ENCODE measurements at places on chromosomes 7 and 10.
A peak's percentile ranks its signal among the peaks of the same experiment; 100 is the strongest.

DNA sequence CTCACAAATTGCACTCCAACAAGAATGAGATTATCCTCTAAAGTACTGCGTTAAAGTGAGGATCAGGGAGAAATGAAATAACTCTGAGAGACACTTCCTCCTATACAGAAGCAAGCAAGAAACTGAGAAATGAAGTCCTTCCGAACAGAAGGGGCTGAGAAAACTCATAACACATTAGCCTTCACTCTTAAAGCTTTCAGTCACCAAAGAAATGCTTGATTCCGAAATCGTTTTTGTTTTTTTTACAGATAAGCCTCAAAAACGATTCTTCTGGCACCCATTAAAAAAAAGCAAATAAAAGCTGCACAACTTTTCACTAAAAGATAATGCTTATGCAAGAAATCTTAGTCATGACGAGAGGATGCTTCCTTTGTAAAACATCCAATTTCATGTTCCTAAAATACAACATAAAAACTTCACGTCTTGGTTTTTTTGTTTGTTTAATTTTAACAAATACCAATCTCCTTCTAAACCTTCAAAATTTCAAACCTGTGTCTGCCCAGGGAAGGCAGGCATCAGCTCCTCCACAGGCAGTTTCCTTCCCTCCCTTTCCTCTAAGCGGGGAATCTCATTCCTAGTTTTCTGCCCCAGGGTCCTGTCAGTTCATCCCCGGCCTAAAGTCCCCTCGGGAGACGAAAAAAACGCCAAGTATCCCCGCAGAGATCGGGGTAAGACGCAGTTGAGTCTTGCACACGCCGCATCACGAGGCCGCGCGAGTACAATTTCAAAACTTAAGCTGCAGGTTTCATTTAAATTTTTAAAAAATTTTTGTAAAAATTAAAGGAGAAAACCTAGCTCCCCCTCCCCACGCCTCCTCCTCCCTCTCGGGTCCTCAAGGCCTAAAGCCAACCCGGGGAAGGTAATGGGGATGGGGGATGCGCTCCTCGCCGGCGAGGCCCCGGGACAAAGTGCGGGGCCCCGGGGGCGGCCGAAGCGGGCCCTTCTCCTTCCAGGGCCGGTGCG lies 1.1 kb downstream of the BAZ1B start:
- DNase-seq, result peak; percentile 21

GRCh38 chr10:105986486-105986885 lies 1178.0 kb downstream of the SORCS1 start:
- DNase-seq, result no peak

DNA sequence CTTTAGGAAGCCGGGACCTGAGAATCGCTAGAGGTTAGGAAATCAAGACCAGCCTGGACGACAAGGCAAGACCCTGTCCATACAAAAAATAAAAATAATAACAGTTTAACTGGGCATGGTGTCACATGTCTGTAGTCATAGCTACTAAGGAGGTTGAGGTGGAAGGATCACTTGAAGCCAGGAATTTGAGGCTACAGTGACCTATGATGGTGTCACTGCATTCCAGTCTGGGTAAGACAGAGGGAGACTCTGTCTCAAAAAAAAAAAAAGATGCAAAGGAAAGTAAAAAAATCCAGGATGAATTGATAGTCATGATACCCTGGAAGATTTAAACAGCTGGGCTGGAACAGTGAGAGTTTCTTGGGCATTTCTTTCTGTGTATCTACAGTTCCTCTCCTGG lies 463.2 kb downstream of the GALNT17 start:
- no peak for DNase-seq

- DNase-seq, result no peak
These were observed 24.1 kb downstream of the AGAP3 start for GRCh38 chr7:151110236-151110940.

DNA sequence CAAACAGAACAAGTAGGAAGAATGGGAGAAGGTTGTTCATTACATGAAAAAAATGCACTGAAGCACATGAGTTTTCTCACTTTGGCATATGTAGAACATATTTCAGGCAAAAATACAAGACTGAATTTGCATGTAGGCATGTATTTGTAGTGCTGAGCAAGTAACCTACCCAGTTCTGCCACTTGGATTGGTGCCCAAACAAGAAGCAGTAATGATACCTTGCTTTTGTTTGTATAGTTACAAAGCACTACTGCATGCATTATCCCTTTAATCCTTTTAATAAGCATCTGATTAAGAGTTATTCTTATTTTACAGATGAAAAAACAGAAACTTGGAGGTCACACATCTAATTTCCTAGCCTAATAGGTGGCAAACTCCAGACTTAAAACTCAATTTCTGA lies 23.1 kb upstream of the CTTNBP2 start:
- no peak for DNase-seq

- peak; percentile 7 for DNase-seq
These were observed 89.4 kb downstream of the CTNNA3 start for GRCh38 chr10:67606572-67606971.

- peak; percentile 20 for DNase-seq
These were observed at the start of gene SLC26A4 for GRCh38 chr7:107660381-107661080. TSS of gene SLC26A4 (plus strand) at chr7:107660828. CDS start at chr7:107661642, 814 bp downstream.

- no peak for DNase-seq
These were observed 134.7 kb upstream of the TCERG1L start for GRCh38 chr10:131446171-131446570.

DNA sequence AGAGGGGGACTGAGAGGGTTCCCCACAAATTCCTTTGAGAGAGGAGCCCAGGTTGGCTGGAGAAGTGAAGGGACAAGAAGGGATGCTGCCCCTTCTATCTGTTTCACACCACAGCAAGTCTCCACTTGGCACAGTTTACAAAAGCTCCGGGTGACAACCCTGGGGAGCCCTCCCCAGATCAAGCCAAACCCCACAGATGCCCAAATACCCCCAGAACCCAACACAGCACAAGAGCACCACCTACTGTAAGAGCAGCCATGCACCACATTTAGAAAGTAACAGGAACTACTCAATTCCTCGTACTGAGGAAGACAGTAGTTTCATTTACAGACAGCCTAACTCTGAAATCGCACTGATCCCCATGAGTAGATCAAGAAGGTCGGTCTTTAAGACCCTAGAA lies 67.8 kb upstream of the ATP6V0A4 start:
- no peak for DNase-seq

DNA sequence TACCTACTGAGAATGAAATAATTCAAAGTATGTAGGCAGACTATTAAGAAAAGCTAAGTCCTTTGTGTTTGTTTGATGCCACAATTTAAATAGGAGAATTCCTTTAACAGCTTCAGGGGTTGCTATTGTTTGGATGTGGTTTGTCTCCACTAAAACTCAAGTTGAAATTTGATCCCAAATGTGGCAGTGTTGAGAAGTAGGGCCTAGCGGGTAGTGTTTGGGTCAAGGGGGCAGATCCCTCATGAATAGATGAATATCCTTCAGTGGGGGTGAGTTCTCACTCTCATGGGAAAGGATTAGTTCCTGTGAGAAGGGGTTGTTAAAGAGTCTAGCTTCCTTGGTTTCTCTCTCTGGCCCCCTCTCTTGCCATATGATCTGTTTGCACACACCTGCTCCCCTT lies 97.0 kb downstream of the HGF start:
- no peak for DNase-seq

DNA sequence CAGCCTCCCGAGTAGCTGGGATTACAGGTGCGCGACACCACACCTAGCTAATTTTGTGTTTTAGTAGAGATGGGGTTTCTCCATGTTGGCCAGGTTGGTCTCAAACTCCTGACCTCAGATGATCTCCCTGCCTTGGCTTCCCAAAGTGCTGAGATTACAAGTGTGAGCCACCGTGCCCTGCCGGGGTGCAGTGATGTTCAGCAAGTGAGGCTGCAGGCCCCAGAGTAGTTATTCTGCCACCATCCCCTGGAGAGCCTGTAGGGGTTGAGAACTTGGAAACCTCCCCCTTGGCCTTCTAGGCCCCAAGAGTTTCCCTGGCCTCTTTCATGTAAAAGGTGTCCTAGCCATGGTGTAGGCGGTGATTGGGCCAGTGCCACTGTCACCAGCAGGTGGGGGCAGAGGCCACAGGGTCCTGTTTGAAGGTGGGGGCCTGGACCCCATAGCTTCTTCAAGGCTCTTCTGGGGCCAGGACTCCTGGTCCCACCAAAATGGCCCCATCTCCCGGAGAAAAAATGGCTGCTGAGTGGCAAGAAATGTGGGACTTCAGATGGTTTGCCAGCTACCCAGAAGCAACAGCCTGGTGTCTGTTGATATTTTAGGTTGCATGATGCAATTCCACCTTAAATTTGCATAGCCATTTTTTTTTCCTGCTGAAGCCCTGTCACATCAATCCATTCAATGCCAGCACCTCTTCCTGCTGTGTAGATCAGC lies 25.5 kb upstream of the INMT start:
- no peak for DNase-seq

DNA sequence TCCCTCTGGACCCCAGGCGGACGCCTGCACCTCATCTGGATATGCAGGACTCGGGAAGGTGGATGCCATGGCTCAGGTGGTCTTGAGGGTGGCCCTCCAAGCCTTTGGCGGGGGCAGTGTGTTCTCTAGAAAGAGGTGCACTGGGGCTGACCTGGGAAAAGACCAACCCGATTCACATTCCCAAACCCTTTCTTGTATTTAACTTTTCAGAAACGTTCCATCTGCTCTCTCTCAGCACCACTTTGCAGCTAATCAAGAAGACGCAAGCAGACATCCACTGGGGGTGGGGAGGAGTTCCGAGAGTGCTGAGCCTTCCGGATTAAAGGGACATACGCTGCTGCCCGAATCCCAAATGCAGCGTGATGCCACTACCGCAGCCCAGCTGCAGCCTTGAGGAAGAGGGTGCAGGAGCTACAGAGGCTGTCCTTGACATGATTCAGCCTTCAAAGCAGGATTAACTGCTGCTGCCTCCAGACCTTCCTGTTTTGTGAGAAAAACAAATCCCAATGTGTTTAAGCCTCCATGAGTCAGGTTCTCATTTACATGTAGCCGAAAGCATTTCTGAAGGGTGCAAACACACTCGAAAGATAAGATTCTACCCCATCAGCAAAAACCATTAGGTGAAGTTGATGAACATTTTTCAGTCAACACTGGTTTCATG lies 39.9 kb downstream of the RBM17 start:
- peak; percentile 61 for DNase-seq

- DNase-seq, result peak; percentile 64
These were observed 312.0 kb downstream of the RNLS start for GRCh38 chr10:88270871-88271713.

GRCh38 chr7:1666823-1667565 lies 3.1 kb upstream of the ELFN1 start:
- peak; percentile 70 for DNase-seq

DNA sequence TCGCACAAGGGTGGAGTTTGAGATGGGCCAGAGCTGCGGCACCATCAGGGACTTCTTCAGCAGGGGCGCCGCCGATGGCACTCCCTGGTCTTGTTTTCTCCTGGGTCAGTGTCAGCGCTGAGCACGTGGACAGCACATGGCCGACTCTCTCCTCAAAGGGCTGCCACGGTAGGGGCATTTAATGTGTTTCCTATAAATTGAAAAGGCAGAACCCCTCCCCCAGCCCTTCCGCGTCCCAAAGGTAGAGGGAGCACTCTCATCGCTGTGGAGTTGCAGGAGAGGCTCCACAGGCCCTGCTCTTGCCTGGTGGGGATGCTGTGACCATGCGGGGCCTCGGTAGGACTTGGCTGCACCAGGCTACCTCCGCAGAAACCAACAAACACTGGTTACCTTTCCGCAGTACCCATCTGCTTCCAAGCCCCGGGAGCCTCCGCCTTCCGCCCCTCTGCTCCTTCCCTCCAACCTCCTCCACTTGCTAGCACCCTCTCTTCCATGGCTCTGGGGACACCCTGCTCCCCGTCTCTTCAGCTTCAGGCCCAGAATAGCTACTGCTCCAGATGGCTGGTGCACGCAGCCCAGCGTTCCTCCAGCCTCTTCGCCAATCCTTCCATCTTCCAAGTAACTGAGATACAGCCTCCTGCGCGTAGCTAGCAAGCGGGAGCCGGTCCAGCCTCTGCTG lies 166.3 kb upstream of the ADCY1 start:
- DNase-seq, result no peak

DNA sequence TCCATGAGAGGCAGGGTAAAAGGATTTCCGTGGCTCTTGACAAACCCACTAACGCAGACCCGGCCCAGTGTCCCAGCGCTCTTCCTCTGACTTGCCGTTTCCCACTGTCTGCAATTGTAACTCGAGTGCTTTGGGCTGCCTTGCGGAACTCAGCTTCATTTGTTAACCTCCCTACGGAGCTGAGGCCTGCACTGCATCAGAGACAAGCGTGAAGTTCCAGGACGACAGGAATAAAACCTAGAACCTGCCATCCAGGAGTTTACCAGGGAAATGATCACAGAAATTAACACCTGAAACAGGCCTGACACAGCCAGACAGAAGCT lies 76.2 kb downstream of the SFMBT2 start:
- DNase-seq, result no peak

DNA sequence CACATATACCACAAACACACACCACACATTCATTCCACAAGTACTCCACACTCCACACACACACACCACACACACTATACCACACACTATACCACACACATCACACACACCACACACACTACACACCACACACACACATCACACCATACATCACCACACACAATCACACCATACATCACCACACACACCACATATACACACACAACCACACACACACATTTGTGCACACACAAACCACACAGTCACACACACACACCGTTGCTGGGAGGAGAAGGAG lies 112.8 kb downstream of the PTPN20 start:
- DNase-seq, result peak; percentile 0

DNA sequence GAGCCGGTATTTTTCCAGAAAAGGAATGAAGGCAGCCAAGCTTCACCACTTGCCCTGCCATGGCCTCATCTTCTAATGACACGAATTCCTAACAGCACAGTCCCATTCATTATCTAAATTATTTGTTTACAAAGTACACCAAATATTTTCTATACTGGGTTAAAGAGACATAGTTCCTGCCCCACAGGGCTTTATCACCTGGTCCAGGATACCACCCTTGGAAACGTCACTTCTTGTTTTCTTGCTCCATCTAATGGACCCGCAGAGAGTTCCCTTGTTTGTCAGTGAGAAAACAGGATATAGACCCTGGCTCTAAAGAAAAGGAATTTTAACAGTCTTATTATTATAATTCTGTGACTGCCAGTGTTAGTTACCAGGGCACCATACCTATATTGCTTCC lies 1165.4 kb downstream of the GATA3 start:
- no peak for DNase-seq

DNA sequence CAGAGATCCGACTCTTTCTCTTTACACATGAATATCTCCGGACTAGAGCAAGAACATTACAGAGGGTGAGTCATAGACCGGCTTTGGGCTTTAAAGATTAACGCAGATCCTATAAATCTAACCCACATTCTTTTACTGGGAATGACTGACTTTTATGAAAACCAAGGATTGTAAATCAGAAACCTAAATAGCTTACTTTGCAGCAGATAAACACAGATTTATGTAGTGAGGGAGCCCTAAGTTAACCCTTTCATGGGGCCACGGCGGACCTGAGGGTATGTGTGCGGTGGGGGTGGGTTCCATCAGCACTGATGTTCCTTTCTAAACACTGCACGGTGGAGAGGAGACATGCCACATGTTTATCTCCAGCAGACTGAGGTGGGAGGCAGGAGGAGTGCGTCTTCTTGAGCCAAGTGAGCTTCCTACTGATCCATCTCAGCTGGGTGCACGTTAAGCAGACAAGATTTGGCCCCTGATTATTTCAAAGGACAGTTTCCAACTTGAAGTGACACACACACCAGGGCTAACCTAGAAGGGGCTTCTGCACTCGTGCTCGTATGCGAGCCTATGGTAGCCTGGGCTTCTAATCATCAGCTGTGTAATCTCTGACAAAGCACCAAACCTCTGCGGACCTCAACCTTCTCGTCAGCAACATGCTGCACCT lies 127.6 kb downstream of the WDR11 start:
- DNase-seq, result no peak
